ENCODE measurements at places on chromosomes 4 and X. TPM values are rescaled to one million over a fixed set of nuclear protein-coding genes. Genes with fewer than 3 reads are reported as not detected.

Gene CASP3
- total RNA-seq = 34.7 TPM

Gene OPN1MW
- not detected for total RNA-seq

Gene TENT5D
- total RNA-seq = not detected

Gene SYTL5
- total RNA-seq = 1.4 TPM

Gene GAGE12J
- not detected for total RNA-seq

Gene VEGFC
- 35.5 TPM for total RNA-seq

Gene POU3F4
- not detected for total RNA-seq

Gene REELD1
- not detected for total RNA-seq

Gene PDLIM3
- 54.6 TPM for total RNA-seq

Gene DIPK2B
- total RNA-seq = under 0.01 TPM

Gene SPACA5B
- total RNA-seq = not detected

Gene WAS
- 0.28 TPM for total RNA-seq

Gene PPARGC1A
- total RNA-seq = 0.38 TPM

Gene RNF150
- 0.38 TPM for total RNA-seq

Gene RWDD4
- total RNA-seq = 19.7 TPM

Gene FOXP3
- not detected for total RNA-seq

Gene PCYT1B
- total RNA-seq = under 0.01 TPM
